Lower lobe of right lung (tissue), 2 donors: ENCODE measurements at places on chromosomes 5 and 9. TPM values are rescaled to one million over a fixed set of nuclear protein-coding genes. Genes with fewer than 3 reads are reported as not detected.
A peak's percentile ranks its signal among the peaks of the same experiment; 100 is the strongest.

ZNF474 gene
- total RNA-seq, result 2.2 TPM

GRCh38 chr5:152185547-152186245 lies 219.4 kb downstream of the NMUR2 start:
- H3K27me3 ChIP-seq, result no peaks in the 10 kb centered on the region
- no peak overlapping the region for H3K27ac ChIP-seq
- H3K36me3 ChIP-seq, result no peaks in the 10 kb centered on the region

DNA sequence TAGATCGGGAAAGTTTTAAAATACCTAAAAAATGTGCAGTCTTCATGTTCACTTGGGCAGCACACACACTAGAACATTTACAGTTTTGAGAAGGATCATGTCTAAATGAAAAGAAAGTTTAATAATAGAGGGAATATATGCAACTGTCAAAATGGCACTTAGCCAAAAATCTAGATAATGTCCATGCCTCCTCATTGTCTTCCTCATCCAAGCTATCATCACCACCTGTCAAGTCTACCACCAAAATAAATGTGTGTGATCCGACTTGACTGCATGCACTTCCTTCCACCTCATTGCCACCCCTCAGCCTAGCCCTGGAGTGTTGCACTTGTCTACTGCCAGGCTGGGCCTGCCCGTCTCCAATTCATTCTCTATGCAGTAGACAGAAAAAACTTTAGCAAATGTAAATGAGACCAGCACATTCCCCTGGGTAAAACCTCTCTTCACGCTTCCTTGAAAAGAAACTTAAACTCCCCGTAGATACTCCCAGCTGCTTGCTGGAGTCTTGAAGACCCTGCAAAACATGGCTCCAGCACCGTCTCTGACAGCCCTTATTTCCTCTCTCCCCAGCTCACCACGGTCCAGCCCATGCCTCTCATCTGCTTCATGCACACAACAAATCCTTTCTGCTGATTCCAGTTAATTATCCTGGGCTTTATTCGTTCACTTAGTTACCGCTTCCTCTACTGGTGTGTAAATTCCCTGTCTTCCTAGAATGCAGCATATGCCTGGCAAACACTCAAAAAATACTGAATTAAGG lies 66.9 kb downstream of the FANCC start:
- H3K4me1 ChIP-seq, result no peaks in the 10 kb centered on the region
- no peak for DNase-seq
- H3K27ac ChIP-seq, result no peak overlapping the region
- peaks cover 18% of the 10 kb centered on the region for H3K36me3 ChIP-seq

- peaks cover 8% of the 10 kb centered on the region for H3K4me1 ChIP-seq
- H3K27me3 ChIP-seq, result no peaks in the 10 kb centered on the region
- no peaks in the 10 kb centered on the region for H3K36me3 ChIP-seq
- H3K27ac ChIP-seq, result no peak overlapping the region
These were observed 24.9 kb downstream of the RICTOR start for GRCh38 chr5:39049315-39049714.

PALM2AKAP2 gene
- 26.2 TPM for total RNA-seq

TCF7 gene
- total RNA-seq, result 5.7 TPM

ANKRD18A gene
- total RNA-seq, result 4.3 TPM

- H3K27ac ChIP-seq, result peak overlapping the region; percentile 56
- H3K27me3 ChIP-seq, result no peaks in the 10 kb centered on the region
- H3K4me3 ChIP-seq, result no peak overlapping the region
- no peaks in the 10 kb centered on the region for H3K36me3 ChIP-seq
These were observed 104.8 kb upstream of the CD180 start for GRCh38 chr5:67301285-67301903.
